ENCODE measurements at places on chromosomes 4 and X. TPM values are rescaled to one million over a fixed set of nuclear protein-coding genes. Genes with fewer than 3 reads are reported as not detected.

- no peak for DNase-seq
These were observed 65.2 kb upstream of the TLR2 start for GRCh38 chr4:153618833-153619232.

DNA sequence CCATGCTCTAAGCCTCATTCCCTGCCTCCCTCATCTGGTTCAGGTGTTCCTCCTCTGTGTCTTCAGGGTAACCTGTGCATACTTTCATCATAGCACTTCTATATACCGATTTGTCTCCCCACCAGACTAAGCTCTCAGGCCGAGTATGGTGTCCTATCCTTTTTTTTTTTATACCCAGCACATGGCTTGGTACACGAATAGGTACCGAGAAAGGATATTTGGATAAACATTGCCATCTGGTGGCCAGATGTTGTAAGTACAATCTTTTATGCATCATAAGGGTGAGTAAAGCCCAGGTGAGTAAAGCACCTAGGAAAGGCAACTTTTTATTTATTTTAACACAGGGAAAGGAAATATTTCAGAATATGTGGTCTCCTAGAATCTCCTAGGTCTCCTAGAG, 68.4 kb downstream of the MID2 start:
- DNase-seq: peak; percentile 13

GRCh38 chr4:121011138-121011537, 61.2 kb downstream of the NDNF start:
- DNase-seq: no peak

GRCh38 chr4:149584722-149585121, 230.9 kb downstream of the IQCM start:
- DNase-seq: no peak

DNA sequence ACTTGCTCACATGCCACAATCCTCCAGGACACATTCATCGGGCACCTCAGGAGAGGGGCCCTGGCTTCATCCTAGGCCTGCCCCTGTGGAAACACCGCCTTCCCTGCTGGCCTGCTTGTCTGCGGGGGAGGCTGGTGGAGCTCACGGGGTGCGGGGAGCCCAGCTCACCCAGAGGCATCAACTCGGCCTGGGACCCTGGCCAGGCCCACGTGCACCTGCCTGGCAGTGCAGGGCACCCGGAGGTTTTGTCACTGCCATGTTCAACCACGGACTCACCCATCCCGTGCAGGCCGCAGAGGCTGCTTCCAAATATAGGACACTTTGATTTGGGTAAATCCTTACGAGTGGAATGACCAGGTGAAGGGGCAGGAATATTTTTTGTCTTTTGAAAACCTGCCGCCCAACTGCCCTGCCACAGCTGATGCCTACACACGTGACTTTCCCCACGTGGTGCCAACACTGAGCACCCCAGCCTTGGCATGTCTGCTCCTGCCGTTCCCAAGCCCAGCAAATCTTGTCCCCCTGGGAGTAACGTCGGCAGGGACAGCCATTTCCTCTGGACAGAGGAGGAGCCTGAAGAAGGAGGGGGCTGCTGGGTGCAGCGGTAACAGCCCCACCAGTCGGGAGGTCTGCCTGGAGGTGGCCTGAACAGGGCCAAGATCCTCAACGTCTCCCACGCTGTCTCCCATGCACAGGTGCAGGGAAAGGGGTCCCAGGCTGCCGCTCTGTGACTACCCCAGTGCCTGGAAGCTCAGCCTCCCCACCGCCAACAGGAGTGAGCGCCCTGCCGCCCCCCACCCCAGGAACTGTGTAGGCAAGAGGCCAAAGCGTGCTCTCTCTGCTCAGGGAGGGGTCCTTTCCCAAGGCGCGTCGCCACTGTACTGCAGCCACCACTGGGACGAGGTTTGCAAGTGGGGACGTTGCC, 8.5 kb downstream of the MXD4 start:
- DNase-seq: no peak

DNA sequence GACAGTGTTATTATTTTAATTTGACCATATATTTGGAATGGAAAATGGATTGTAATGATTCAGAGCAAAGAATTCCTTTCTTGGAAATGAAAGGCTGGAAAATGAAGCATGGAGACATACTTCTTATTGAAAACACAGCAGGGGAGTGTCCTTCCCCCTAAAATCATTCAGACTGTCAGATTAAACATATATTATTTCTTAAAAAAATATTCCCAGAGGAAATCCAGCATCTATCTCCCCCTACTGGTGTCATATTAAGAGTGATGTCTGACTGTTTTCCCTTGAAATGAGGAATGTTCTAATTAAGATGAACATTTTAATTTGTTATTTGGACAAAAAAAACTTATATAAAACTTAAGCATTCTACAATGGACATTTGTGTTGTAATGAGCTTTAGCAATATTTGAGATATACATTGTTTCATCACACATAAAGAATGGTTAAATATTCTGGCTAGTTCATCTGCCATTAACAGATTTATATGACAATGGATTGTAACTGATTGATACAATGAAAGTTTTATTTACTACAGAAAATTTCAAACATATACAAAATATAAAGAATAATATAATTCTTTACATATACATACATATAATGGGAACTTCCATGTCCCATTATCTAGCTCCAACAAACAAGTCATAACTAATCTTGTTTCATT, 264.6 kb downstream of the SPRY1 start:
- DNase-seq: no peak

- peak; percentile 26 for DNase-seq
These were observed 181.6 kb downstream of the LARP7 start for GRCh38 chr4:112818594-112818965.

- DNase-seq: no peak
These were observed 115.2 kb upstream of the OTUD4 start for GRCh38 chr4:145295547-145295946.

DNA sequence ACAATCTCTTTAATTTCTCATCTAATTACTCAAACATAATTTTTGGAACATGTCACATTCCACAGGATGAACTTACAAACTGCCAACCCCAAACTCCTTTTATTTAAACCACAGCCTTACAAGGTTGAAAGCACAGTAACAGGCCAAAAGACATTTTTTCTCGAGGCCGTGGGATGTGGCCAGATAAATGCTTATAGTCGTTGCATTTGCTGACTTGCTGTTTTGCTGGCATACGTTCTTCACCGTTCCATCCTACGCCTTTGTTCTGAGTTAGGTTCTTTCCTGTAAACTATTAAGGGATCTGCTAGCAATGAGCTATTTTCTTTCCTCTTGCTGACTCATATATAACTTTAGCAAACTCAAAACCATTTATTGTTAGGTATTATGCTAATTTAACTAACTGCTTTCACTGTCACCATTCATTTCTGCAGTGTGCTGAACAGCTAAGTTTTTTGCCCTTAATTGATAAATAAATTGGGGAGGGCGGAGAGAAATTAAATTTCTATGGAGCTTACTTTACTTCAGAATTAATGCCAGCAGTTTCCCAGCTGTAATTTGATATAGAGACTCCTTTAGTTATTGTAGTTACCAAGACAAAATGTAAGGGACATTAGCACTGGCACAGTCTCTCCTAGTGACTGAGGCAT, 135.1 kb upstream of the PACRGL start:
- no peak for DNase-seq

- no peak for DNase-seq
These were observed 51.2 kb downstream of the IRF2 start for GRCh38 chr4:184423003-184423686.

DNA sequence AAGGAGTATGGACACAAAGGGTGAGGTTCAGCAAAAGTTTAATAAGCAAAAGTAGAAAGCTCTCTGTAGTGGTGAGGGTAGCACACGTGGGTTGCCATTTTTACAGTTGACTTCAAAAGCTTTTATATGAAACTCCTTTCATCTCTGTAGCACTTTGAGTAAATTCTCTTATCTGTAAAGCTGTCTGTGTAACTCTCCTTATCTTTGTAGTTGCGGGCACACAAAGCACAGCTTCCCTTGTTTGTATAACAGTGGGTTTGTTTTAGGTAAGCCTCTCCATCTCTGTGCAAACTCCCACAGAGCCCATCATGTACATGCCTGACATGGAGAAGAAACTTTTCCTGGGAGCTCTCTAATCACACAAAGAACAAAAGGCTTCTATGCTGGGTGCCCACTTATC, 325.9 kb upstream of the PABPC5 start:
- no peak for DNase-seq

GRCh38 chr4:135250040-135250439, 1048.5 kb upstream of the PABPC4L start:
- no peak for DNase-seq

Gene SSX4
- not detected for total RNA-seq

Gene STK26
- total RNA-seq: 79.9 TPM

Gene RASL11B
- 0.29 TPM for total RNA-seq

Gene GPC3
- 0.58 TPM for total RNA-seq

Gene HERC6
- total RNA-seq: 4.0 TPM

Gene RASGEF1B
- total RNA-seq: 6.1 TPM

Gene TLR7
- 0.13 TPM for total RNA-seq

Gene CT45A1
- total RNA-seq: not detected

Data from activated CD8-positive, alpha-beta T cell treated with anti-CD3 and anti-CD28 coated beads for 36 hours (primary cell).